ENCODE measurements at places on chromosomes 11 and 22.
A peak's percentile ranks its signal among the peaks of the same experiment; 100 is the strongest.

GRCh38 chr11:2302306-2302895 lies 588 bp downstream of the TSPAN32 start:
- no peak for DNase-seq

DNA sequence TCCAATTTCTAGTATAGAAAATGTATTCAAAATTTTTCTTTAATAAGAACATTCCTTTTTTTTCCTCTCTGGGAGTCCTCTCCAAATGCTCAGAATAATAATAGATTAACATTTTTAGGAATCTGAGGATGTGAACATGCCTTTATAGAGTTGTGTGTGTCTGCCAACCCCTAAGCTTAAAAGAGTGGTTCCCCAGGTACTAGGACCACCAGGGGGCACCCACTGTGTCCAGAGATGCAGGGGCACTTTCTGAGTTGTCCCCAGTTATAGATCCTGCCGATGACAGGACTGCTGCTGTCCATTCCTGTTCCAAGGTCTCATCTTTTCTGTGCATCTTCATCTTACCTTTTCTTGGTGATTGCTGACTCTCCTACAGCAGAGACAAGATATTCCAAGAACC lies 27.0 kb upstream of the MICAL2 start:
- no peak for DNase-seq

DNA sequence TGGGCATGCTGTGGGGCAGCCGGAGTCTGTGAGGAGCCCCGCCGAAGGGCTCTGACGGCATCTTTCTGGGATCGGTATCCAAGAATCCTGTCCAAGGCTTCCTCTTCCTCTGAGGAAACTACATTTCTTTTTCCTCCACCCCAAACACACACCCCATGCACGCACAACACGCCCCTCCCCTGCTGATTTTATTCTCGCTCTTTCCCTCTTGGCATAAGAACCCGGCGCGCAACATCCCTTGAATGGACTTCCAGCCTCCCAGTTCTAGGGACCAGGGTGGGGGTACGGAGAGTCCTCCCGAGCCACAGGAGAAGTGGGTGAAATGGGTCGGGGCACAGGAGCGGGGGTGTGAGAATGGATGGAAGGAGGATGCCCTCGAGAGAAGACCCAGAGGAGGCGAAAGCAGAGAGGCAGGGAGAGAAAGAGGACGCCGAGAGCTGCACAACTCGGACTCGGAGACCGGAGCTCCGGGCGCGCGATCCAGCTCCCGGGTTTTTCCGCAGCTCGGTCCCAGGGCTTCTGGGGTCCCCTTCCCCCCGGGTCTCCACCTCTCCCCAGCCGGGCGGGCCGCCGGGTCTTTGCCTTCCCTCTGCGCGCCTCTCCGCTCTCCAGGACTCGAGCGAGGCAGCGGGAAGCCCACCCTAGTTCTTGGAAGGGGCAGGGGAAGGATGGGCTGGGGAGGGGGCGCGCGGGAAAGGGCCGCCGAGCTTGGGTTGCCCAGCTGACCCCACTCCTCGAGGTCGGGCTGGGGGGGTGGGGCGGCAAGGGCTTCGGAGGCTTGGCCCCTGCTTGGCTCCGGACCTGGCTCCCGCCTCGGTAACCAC lies 1.5 kb upstream of the LARGE1 start:
- DNase-seq, result peak; percentile 22

- DNase-seq, result no peak
Observed at GRCh38 chr11:46778416-46778815, 59.4 kb downstream of the F2 start.

DNA sequence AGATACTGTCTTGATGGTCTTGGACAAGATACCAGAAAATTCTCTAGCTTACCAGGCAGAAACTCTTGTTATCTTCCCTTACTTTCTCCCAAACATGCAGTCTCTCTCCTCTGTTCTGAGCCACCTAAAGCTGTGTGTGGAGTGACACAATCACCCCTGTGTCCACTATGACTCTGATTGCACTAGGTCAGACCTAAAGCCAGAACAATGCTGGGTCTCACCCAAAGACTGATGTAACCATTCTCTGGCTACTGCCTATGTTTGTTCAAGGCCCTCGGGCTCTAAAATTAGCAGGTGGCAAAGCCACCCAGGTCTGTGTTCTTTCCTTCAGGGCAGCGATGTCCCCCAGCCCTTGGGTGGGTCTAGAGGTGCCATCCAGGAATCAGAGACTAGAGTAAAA lies 200.5 kb downstream of the KCNA4 start:
- DNase-seq, result no peak

GRCh38 chr11:95081010-95081409 lies 8.6 kb upstream of the ENDOD1 start:
- no peak for DNase-seq

GRCh38 chr22:35430897-35431322 lies 31.0 kb downstream of the MCM5 start:
- DNase-seq, result peak; percentile 58

- no peak for DNase-seq
Observed at GRCh38 chr11:101448881-101449442, 134.8 kb downstream of the TRPC6 start.

DNA sequence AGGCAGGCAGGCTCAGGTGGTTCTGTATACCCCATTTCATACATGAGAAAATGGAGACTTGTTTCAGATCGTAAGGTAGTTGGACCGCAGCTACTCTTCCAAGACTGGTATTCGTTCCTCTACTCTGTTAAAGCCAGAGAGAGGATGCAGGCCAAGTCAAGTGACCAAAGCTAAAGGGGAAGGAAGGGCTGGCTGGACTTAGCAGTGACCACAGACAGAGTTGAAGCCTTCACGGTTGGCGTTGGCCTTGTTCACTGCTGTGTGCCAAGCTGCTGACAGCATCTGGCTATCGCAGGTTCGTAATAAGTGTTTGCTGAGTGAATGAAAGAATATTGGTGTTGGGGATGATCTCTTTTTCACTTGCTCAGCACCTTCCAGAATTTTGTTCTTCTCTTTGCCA lies 64.2 kb downstream of the PTPRJ start:
- no peak for DNase-seq

DNA sequence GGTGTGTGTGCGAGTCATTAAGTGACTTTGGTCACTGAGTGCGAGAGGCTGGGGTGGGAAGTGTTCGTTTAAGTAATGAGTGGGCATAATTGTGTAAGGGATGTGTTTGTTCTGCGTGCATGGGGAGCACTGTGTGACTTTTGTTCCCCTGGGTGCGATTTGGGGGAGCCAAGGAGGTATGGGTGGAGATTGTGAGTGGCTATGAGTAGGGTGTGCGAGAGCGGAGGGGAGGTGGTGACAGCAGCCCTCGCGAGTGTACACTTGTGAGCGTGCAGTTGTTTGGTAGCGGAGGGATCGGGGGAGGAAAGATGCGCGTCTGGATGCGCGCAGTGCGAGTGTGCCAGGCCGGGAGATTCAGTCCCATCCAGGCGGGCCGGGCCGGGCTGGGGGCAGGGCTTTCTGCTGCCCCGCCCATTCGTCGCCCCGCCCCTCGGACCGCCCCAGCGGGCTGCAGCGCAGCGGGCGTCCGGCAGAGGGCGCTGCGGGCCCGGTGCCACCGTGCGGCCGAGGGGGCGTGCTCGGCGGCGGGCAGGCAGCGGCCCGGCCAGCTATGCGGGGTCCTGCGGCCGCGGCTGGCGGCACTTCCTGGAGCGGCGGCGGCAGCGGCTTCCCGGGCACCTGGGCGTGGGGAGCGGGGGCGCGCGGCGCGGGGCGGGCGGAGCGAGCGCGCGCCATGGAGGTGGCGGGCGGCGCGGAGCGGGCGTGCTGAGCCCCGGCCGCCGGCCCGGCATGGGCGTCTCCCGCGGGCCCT lies at the start of gene DGKZ:
Gene DGKZ, plus strand, starts transcription at position 578 of the 751 bp plus-strand sequence. CDS start 197 bp downstream, outside the sequence.
- peak; percentile 80 for DNase-seq

DNA sequence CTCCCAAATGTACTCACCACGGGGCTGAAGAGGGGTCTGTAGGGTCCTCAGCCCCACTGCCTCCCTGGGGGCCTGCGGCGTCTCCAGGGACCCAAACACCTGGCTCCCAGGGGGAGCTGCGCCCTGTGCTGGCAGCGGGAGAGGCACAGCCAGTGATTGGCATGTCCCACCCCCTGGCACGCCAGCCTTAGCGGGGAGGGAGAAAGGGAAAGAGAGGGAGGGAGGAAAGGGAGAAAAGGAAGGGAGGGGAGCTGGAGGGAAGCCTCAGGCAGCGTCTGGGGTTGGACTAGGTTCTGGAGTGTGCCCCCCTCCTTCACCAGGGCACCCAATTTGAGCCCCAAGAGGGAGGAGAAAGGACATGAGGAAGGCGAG lies at the start of gene CHRM1:
Gene CHRM1, minus strand, starts transcription at position 163 of the 372 bp plus-strand sequence. CDS start 10,263 bp downstream, outside the sequence.
- no peak for DNase-seq

GRCh38 chr11:115676206-115676605 lies 172.0 kb upstream of the CADM1 start:
- DNase-seq, result no peak

- DNase-seq, result no peak
Observed at GRCh38 chr11:63922673-63923192, 5.8 kb upstream of the RCOR2 start.

DNA sequence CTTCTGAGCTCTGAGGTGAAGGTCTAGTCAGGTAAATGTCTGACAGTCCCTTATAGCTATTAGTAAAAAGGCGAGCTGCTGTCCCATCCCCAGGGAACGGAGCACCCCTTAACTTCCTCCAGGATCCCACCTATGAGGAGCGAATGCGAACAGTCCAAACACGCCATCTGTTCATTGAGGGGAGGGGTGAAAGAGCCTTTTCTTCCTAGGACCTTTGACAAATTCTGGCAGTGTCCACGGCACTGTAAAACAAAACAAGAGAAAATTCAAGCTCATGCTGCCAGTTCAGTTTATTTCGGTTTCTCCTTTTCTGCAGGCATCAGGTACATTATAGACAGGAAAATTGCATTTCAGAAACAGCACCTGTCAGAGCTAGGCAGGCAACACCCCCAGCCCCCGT lies 253.8 kb upstream of the CADM1 start:
- no peak for DNase-seq

- no peak for DNase-seq
Observed at GRCh38 chr11:15748741-15749140, 607.6 kb downstream of the SOX6 start.

- DNase-seq, result no peak
Observed at GRCh38 chr22:36562261-36562835, 33.4 kb upstream of the EIF3D start.

- DNase-seq, result peak; percentile 11
Observed at GRCh38 chr11:106087815-106088435, 10.5 kb downstream of the AASDHPPT start.

GRCh38 chr11:10762185-10762584 lies 11.1 kb downstream of the CTR9 start:
- DNase-seq, result no peak

GRCh38 chr22:35685731-35686130 lies 31.9 kb upstream of the APOL5 start:
- no peak for DNase-seq

DNA sequence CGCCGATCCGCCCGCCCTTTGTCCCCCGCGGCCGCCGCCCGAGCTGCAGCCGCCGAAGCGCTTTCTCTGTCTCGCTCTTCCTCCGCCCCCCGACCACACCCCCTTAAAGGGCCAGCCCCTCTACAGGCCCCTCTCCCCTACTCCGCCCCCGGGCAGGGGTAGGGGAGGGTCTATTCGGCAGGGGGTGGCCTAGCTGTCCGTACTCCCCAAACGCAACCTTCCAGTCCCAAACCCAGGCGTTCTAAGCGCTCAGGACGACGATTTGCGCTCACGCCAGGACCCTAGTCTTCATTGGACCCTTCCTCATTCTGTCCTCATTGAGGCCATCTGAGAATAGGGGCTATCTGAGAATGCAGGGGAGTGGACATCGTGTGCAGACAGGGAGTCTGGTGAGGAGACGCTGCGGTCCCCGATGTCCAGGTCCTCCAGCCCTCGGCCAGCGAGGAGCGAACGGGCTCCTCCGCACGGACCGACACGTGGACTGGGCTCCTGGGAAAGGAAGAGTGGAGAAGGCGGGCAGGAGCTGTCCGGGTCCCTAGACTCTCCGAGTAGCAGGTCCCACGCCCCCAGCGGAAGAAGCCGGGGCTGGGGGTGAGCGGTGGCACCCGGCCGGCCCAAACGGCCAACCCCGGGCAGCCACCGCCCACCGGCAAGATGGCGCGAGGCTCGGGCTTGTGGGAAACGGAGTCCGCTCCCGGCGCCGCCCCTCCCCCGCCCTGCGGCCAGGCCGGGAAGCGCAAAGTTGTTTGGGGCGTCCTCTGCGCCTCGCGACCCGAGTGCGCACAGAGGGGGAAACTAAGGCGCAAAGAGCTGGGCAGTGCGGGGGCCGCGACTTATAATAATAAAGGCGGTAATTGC lies at the start of gene PPP1R14B:
Gene PPP1R14B, minus strand, starts transcription at position 73 of the 858 bp plus-strand sequence. CDS start 270 bp downstream, outside the sequence.
- peak; percentile 83 for DNase-seq

GRCh38 chr11:116928102-116928777 lies 90.8 kb upstream of the APOA1 start:
- no peak for DNase-seq

DNA sequence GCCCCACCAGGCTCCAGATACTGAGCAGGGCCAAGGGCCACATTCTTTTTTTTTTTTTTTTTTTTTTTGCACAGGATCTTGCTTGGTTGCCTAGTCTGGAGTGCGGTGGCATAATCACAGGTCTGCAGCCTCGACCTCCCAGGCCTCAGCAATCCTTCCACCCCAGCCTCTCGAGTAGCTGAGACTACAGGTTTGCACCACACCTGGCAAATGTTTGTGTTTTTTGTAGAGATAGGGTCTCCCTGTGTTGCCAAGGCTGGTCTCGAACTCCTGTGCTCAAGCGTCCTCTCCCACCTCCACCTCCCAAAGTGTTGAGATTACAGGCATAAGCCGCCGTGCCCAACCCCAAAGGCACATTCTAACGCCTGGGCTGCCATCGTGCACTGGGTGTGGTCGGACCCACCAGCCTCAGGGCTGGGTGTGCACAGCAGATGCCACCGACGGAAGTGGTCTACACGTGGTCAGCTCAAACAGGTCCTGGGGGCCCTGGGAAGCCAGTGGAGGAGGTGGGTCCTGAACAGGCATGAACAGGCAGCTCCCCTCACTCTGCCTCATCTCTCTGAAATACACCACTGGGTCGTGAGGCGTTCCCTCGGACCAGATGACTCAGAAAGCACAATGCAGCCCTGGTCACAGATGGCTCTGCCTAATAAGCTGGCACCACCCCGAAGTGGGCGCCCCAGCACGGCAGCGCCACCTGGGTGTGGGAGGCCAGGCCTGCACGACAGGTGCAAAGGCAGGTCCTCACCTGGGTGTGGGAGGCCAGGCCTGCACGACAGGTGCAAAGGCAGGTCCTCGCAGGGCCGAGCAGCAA lies 5.1 kb upstream of the B4GALNT4 start:
- DNase-seq, result peak; percentile 89

DNA sequence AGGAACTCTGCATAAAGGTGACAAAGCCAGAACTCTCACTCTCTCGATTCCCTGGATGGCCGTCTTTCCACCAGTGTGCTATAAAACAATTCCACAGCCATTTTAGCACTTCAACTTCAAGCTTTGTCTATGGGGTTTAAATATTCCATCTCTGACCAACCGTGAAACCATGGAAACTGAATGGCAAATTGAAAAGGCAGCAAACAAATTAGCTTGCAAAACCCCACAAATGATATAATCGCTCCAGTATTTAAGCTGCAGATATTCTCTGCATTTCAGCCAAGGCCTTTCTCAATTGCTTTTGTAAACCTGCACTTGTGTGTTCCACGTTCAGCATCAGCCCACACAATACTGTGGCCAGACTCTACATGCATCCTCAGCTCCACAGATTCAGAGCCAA lies 131.7 kb upstream of the ISX start:
- no peak for DNase-seq
